ENCODE measurements at places on chromosomes 3 and 15. TPM values are rescaled to one million over a fixed set of nuclear protein-coding genes. Genes with fewer than 3 reads are reported as not detected.

DNA sequence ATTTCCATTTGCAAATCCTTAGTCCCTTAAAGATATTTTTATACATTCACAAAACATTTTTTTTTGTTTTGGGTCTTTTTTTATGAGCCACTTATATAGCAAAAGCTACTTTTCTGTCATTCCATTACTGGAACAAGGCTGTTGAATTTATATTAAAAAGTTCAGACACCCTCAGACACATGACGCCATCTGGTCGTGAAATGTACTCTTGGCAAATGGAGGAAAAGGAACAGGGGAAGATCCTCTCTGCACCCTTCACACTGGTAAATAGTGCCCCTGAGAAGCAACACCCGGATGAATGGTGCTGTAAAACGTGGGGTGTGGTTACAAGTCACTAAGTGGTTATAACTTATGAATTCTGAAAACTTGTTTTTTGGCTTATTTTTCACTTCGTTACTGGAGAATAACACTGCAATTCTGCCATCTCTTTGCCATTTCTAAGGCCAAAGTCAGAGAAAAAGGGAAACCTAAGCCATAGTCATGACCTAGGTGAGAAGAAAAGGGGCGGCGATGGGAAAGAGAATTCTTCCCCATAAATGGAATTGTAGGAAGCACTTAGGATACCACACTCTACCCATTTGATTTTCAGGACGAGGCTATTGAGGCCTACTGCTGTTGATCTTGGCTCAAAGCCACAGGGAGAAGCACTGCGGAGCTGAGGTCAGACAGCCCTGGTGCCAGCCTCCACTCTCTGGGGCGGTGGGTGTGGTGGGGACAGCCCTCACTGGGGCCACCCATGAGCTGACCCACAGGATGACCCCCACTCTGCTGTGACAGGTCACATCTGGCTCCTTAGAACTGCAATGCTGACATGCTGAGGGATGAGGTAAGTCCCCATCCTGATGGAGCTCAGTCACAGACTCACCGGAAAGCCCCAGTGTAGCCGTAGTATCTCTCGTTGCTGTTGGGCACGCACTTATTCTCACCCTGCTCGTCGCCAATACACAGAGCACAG is 21.9 kb downstream of the LTF start:
- no peak for DNase-seq

DNA sequence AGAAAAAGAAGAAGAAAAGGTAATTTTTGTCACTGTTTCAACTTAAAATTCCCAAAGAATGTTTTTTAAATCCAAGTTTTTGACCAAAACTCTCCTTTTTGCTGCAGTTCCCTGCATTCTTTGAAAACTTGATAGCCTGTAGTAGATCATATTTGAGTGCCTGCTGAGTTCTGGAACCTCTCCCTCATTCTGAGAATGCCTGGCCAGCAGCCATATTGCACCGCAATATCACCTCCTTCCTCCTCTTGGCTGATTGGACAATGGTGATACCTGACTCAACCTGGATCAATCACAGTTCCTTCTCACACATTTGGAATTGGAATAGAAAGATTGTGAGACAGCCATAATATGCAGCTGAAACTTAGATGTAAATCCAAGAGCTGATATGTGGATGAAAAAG is 97.6 kb upstream of the GAP43 start:
- DNase-seq, result no peak

- no peak for DNase-seq
Measured at GRCh38 chr3:25277503-25277902, 150.6 kb upstream of the RARB start.

DNA sequence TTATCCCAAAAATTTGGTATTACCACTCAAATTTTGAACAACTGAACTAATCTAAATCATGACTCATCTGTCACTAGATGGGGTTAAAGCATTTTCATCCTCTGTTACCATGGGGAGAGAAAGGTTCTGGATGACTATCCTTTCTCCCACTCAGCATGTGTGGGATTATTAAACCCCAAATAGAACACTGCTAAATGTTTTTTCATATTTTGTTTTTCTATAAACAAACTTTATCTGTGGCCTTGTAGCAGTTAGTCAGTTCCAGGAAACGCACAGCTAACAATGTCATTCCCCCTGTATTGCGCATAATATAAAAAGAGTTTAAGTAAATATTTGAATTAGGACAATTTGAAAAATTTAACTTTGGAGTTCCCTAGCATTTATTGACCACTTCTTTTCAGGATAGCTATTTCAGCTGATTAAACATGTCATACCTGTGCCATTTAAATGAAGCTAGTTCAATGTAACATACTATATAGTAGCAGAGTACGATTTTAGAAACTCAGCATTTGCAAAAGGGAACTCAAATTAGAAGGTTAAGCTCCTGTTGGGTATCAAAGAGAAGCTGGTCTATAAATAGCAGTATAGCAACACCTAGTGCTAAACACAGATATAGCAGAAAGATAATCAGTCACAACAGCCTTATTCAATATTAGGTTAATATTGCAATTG is 9.2 kb upstream of the TMEM212 start:
- no peak for DNase-seq

GRCh38 chr15:101024706-101025500 is 105.7 kb downstream of the LRRK1 start:
- DNase-seq, result no peak

- no peak for DNase-seq
Measured at GRCh38 chr3:87200060-87200647, 27.0 kb upstream of the CHMP2B start.

Gene UACA
- 4.1 TPM for total RNA-seq
